Motor neuron (in vitro differentiated cells): ENCODE measurements at places on chromosomes 16 and 17.

DNA sequence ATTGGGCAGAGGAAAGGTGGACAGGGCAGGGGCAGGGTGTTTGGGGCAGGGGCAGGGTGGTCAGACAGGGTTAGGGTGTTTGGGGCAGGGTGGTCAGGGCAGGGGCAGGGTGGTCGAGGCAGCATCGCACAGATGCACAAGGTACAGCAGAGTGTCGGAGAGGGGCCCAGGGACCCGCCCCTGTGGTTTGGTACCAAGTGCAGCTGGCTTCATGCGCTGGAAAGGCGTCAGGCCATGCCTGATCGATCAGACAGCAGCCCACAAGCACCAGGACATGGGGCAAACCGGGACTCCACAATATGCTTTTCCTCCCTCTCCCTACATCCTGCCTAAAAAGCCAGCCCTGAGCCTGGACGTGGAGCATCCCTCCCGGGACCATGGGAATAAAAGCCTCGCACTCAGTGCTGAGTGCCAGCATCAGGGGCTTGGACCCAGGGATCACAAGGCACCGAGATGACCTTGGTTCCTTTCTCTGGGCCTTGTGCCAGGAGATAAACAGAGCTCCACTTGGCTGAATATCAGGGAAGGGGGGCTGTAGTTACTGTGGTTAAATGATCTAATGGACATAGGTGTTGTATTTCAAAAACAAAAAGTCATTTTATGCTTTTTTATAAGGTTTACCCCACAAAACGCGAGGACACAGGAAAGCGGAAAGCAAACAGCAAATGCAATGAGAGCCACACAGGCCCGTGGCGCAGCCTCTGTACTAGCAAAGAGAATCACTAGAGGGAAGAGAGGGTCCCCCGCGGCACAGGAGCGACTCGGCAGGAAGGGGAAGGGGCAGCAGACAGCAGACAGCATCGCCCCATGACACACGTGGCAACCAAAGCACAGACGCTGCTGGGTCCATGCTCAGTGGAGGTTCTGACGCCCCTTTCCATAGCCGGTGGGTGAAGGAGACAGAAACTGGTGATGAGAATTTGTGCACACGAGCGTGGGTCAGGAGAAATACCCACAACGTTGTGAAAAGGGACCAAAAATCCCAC is 5.3 kb upstream of the HEXD start:
- ATAC-seq = no peak

DNA sequence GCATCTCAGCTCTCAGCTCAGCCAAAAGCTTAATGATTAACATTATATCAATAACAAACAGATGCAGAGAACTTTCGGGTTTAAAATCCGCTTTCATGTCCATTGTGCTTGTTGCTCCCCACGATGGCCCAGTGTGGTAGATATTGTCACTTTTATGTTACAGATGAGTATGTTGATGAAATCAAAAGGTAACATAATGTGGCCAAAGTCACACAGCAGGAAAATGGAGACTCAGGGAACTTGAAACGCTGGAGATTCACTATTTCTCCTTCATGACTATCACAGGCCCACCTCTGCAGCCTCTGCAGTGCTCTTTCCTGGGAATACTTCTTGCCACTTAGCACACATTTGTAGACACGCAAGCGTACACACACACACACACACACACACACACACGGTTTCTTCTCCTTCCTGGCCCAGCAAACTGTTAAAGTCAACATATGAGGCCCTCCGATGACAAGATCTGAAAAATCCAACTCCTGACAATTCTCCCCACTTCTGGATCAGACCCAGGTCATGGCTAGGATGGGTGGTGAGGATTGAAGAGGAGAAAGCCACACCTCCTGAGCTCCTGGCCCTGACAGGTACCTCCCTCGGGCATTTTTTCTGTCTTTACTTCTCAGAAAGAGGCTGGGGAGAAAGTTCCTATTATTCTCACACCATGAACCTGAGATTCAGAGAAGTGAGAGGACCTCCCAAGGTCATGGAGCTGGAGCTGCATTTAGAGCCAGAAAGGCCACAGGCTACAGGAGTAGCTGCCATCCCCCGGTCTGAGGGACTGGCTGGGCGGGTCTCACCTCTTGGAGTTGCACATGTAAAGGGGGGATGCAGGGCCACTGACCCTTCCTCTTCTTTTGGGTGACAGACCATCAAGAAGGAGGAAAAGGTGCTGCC is 9.7 kb downstream of the DRC7 start:
- ATAC-seq = no peak

GRCh38 chr16:24035127-24035842 is 199.5 kb downstream of the PRKCB start:
- no peak for ATAC-seq

DNA sequence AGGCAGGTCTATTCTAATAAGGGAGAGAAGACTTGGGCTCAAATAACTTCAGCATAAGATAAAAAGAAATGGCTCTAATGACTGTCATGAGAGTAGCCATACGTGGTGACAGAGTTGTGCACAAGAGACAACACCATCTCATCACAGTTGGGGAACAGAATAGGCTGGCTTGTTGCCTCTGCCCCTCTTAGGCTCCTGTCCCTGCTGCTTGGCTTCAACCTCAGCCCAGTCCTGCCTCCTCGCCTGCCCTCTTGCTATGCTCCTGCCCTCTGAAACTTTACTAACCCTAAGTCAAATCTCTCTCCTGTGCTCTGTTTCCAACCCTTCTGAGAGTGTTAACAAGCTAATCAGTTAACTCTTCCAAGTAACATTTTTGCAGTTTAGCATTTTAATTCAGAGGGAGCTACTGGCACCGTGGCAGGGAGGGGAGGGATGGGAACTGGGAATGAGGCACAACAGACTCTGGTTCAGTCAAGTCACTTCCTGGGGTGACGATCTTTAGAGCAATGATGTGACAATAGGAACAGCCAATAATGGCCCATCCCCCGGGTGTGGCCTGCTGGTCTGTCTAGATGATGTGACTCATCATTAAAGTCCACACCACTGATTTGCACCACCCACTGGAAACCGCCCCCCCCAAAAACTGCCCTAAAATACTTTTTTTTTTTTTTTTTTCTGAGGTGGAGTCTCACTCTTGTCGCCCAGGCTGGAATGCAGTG is 35.5 kb downstream of the DNAH17 start:
- peak; percentile 52 for ATAC-seq

GRCh38 chr16:8547762-8548161 is 42.5 kb downstream of the TMEM114 start:
- no peak for ATAC-seq

- ATAC-seq = no peak
Observed at GRCh38 chr17:65565559-65565958, 4.1 kb upstream of the AXIN2 start.

DNA sequence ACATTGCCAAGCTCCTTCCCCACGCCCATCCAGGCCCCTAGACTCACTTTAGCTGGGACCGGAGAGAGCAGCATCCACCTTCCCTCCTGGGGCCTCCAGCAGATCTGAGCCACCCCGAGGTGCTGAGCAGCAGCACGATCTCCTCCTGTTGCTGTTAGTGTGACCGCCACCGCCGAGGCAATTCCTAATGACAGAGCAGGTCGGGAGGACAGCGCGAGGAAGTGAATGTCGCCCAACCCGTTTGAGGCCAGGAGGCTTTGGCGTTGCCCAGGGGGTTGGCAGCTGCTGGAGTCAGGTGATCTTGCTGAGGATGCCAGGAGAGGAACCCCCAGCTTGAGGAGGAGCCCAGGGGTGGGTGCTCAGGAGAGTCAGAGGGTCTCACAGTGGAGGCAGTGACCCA is at the start of gene RNF222:
RNF222 (minus strand) TSS at position 192 of the 400 bp plus-strand sequence. CDS start 4,366 bp downstream, outside the sequence.
- no peak for ATAC-seq

- no peak for ATAC-seq
Observed at GRCh38 chr16:10852286-10852685, 24.7 kb upstream of the CIITA start.

DNA sequence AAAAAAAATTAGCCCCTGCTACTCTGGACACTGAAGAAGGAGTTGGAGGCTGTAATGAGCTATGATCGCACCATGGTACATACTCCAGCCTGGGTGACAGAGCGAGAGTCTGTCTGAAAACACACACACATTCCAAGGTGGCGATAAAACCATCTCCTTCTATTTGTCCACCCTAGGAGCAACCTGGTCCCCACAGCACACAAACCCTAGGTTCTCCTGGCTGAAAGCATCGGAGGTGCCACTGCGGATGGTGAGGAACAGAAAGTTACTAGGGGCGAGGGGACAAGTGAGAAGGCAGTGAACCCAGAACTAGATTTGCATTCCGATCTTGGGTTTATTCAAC is 1.4 kb upstream of the ECI1 start:
- ATAC-seq = no peak

DNA sequence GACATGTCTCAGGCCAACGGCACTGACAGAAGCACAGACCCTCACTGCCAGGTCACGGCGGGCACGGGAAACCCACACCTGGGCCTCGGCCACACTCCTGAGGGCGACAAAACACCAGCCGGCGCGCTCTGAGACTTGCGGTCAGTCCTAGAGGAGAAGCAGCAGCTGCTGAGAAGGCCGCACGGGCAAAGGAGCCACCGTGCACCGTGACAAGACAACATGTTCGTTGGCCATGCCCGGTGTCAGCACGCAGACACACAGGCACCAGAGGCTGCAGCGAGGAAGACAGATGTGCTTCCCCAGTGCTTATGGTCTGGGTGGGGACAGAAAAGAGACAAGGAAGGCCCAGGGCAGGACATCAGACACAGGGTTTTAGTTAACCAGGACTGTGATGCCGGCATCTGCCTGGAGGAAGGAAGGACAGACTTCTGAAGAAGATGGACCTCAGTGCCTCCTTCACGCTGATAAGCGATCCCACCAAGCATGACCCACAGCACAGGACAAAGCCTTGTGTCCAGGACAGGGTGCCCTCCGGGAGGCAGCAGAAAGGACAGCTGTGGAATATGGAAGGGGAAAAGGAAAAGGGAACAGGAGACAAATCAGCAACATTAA is 84.0 kb downstream of the ANKRD11 start:
- no peak for ATAC-seq
